ENCODE measurements at places on chromosomes 4 and X. TPM values are rescaled to one million over a fixed set of nuclear protein-coding genes. Genes with fewer than 3 reads are reported as not detected.
A peak's percentile ranks its signal among the peaks of the same experiment; 100 is the strongest.

DOK7 gene
- total RNA-seq: 0.26 TPM

DNA sequence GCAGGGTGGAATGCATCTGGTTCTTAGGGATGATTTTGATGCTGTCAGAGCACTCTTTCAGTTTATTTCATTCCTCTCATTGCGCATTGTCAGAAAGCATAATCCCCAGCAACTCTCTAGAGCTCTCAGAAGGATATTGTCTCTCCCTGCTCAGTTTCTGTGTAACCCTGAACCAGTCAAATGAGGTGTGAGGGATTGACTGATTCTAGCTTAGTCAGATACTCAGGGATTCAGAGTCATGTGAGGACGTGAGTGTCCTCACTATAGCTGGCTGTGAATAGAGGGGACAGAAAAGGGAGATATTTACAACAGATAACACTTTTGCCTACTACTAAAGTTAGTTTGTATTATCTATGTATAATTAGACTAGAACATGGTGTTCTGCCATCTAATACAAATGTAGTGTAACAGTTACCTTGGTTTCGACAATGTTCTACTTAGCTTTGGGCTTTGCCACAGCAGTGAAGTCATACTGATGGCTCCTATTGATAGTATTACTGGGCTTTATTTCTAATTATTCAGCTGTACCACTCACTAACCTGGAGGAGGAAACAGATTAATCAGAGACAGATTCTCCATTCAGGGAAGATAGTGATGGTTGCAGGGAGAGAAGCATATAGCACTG, 19.5 kb downstream of the AP1AR start:
- H3K36me3 ChIP-seq: peaks cover 6% of the 10 kb centered on the region
- no peak overlapping the region for H3K27ac ChIP-seq
- no peak for DNase-seq

DNA sequence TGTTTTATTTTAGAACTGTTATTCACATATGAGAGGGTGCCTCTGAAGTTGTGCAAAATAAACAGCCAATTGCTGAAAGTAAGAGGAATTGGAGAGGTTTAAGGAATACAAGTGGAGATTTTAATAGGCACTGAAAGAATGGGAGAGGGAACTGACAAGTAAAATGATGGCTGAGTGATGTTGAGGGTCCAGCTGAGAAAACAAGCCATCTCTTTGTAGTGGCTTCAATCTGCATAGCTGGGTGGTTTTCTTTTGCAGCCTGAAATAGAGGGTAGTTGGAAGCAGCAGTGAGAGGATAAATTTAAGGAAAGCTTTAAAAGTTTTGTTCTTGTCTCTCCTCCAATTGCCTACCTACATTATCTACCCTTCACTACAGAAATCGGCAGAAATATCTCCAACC, 106.7 kb upstream of the DGKK start:
- H3K4me3 ChIP-seq: no peak overlapping the region
- H3K27me3 ChIP-seq: peaks cover 8% of the 10 kb centered on the region
- H3K27ac ChIP-seq: no peak overlapping the region
- H3K36me3 ChIP-seq: no peaks in the 10 kb centered on the region

DNA sequence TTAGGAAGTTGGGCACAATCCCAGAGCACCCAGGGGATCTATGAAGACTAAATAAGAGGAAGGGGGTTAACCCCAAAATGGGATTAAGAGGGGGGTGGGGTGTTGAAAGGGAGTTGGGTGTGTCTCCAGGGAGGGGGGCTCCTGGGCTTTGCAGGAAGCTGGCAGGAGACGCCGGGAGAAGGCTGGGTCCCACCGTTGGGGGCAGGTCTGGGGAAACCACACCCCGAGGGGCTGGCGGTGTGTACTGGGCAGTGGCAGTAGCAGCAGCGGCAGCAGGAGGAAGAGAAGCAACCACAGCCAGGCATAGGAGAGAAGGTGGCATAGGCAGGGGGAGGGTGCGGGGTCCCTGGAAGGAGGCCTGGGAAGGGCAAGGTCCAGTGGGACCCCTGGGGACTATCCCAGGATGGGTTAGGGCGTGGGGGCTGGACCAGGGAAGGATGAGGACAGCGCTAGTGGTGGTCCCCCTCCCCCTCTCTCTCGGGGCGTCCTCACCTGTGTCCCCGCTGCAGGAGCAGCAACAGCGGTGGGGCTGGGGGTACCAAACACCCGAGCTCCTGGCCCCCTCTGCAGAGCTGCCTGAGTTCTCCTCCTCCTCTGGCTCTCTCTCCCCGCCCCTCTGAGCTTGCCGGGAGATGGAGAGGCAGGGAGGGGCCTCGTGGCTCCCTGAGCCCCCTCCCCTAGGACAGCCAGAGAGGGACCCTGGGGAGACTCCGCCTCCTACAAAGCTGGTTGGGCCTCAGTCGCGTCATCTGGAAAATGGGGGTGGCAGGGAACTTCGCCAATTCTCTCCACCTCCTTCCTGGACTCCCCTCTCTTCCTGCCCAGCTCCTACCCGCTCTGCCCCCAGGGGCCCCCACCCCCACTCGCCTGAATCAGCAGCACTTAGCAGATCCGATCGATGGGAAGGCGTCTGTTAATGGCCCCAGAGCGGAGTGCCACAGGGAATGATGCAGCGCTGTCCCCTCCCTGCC, at the start of gene KCND1:
TSS of gene KCND1 (minus strand) at position 596 of the 971 bp plus-strand sequence. CDS start 1,573 bp downstream, outside the sequence.
- no peaks in the 10 kb centered on the region for H3K4me1 ChIP-seq
- no peak within 1 kb of the TSS for H3K27ac ChIP-seq
- peaks cover 9% of the 10 kb centered on the region for H3K36me3 ChIP-seq
- H3K27me3 ChIP-seq: no peaks in the 10 kb centered on the region
- peak within 1 kb of the TSS; percentile 84 for H3K4me3 ChIP-seq

GRCh38 chrX:12304261-12304660, 166.0 kb downstream of the FRMPD4 start:
- no peak overlapping the region for H3K27ac ChIP-seq
- peaks cover 5% of the 10 kb centered on the region for H3K4me1 ChIP-seq
- no peak for DNase-seq

DNA sequence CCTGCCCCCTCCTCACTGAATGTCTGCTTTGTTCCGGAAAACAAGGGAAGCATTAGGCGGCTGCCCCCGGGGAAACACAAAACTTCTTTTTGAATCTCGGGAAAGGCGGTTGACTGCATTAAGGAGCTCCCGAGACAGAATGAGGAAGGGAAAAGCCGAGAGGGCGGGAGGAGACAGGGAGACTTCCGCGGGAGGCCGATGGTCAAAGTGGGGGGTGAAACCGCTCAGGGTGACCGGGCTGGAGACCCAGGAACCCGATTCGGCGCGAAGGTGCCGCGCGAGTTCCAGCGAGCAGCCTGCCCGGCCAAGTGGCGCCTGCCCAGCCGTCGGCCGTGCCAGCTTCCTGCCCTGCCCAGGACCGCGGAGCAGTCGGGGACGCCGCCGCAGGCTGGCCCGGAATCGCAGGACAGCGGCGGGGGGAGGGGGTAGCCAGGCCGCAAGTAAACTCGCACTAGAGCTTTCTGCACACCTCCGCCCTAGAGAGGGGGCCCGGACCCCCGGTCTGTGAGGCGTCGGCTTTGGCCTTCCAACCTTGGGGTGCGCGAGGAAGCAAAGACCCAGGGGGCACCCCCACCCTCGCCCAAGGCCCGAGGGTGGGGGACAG, 55.1 kb upstream of the BCOR start:
- H3K4me3 ChIP-seq: peak overlapping the region; percentile 54
- no peaks in the 10 kb centered on the region for H3K36me3 ChIP-seq
- H3K27ac ChIP-seq: no peak overlapping the region
- peaks cover 55% of the 10 kb centered on the region for H3K27me3 ChIP-seq
- DNase-seq: peak; percentile 60

CFAP97 gene
- 36.1 TPM for total RNA-seq

DNA sequence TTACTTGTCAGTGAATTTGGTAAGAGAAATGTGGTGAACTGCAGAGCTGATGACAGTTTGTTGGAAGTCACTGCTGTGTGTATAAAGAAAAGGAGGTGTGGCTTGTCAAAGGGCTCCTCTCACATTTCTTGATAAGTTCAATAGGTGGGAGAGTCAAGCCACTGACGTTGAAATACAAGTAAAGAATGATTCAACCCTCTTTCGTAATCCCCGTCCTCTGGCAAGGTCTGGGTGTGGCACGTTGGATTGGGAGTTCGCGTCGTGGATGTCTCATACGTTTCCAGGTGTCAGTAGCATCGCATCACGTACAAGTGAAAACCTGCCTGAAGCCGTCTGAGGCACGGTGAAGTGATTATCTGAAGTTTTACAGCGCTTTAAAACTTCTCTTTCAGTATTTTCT, 76.4 kb downstream of the EGF start:
- no peaks in the 10 kb centered on the region for H3K4me1 ChIP-seq
- no peak overlapping the region for H3K4me3 ChIP-seq
- H3K27me3 ChIP-seq: no peaks in the 10 kb centered on the region
- no peak overlapping the region for H3K27ac ChIP-seq
- DNase-seq: no peak

DNA sequence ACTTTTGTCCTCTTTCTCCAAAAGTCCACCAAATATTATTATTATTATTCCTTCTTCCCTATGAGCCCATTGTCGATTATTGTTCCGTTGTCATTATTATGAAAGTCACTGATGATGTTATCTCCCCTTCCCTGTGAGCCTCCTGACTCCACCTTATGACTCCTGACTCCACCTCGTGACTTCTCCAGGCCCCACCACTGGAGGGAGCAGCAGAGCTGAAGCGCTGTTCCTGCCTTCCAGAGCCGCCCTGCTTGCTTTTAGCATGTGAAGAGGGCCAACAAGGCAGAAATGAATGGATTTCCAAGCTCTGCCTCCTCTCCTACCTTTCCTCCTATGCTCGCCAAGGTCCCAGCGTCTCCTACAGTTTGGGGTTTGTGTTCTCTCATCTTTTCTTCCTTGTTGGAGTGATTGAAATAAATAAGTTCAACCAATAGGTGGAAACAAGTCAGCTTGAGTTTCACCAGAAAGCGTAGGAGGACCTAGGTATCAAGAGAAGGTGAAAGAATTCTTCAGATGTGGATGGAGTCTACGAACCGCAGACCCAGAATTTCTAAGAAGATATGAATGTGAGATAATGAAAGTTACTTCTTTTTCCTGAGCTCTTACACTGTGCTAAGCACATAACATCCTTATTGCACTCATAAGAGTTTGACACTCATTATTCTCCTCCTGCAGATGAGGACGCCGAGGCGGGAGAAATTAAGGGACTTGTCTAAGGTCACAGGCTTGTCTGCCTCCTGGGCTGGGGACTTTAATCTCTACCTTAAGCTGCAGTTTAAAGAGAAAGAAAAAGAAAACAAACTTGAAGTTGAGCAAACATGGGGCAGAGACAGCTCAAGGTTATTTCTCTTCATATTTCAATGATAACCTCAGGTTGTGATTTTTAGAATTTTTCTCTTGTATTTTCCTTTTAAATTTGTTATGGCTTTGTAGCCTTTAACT, 26.1 kb downstream of the IGSF1 start:
- H3K4me3 ChIP-seq: no peak overlapping the region
- DNase-seq: peak; percentile 69
- H3K36me3 ChIP-seq: no peaks in the 10 kb centered on the region
- H3K27ac ChIP-seq: no peak overlapping the region
- H3K27me3 ChIP-seq: no peaks in the 10 kb centered on the region

TEX13C gene
- 0.24 TPM for total RNA-seq

CXCL8 gene
- not detected for total RNA-seq

KLHL34 gene
- not detected for total RNA-seq

- no peak overlapping the region for H3K4me3 ChIP-seq
- no peaks in the 10 kb centered on the region for H3K4me1 ChIP-seq
- H3K27ac ChIP-seq: no peak overlapping the region
- no peaks in the 10 kb centered on the region for H3K27me3 ChIP-seq
- H3K36me3 ChIP-seq: peaks cover 14% of the 10 kb centered on the region
- DNase-seq: no peak
Measured at GRCh38 chr4:910366-911091, 21.6 kb downstream of the GAK start.

GRCh38 chrX:149571770-149572169, 15.5 kb downstream of the MAGEA9B start:
- no peaks in the 10 kb centered on the region for H3K27me3 ChIP-seq
- DNase-seq: no peak
- H3K4me3 ChIP-seq: no peak overlapping the region
- no peaks in the 10 kb centered on the region for H3K4me1 ChIP-seq
- H3K36me3 ChIP-seq: no peaks in the 10 kb centered on the region

DNA sequence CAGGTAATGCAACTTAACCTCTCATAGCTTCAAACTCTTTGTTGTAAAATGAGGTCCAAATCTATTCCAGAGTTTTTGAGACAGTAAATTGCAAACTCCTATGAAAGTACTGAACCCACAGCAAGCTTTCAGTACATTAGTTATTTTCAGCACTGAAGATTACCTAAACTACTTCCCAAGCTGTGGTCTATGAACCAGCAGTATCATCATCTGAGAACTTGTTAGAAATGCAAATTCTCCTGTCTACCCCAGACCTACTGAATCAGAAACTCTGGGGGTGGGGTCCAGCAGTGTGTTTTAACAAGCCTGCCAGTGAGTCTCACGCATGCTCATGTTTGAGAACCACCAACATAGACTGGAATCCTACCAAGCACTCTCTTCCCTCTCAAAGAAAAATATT, 5.7 kb upstream of the CASP6 start:
- no peaks in the 10 kb centered on the region for H3K27me3 ChIP-seq
- DNase-seq: no peak
- peaks cover 2% of the 10 kb centered on the region for H3K36me3 ChIP-seq
- no peaks in the 10 kb centered on the region for H3K4me1 ChIP-seq
- H3K27ac ChIP-seq: no peak overlapping the region

DNA sequence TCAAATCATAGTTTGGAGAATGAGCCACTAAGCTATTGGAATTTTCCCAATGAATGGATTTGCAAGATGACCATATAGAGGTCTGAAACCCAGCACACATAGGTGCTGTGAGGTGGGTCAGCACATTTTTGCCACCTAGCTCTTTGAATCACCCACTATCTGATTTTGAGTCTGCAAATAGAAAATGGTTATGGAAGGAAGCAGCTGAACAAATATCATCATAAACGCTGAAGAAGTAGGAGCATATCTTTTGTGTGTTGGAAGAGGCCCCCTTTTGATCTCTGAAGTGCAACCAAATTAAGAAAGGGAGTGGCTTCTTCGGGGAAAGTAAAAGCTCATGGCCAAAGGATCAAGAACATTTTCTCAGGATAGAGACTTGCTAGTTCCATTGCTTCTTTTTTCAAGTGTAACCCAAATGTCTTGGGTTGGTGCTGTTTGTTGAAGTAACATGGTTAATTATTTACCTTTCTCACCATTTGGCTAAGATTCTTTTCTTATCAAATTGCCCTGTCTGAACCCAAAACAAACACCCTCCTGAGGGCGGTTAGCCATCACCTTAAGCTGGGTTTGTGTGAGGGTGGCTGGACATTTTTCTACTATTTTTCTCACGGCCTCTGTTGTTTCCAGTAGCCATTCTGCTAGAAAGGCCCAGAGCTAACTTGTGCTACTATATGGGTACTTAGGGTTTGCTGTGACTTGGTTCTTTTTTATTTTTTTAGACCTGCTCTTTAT, 18.4 kb upstream of the SORBS2 start:
- no peak overlapping the region for H3K4me3 ChIP-seq
- DNase-seq: no peak
- H3K27me3 ChIP-seq: no peaks in the 10 kb centered on the region
- peaks cover 6% of the 10 kb centered on the region for H3K36me3 ChIP-seq
- no peaks in the 10 kb centered on the region for H3K4me1 ChIP-seq

Data from H9 (cell line).